Type B pancreatic cell (in vitro differentiated cells): ENCODE measurements at places on chromosomes 7 and 10.
A peak's percentile ranks its signal among the peaks of the same experiment; 100 is the strongest.

GRCh38 chr7:113283861-113284260 is 165.5 kb upstream of the SMIM30 start:
- no peak for DNase-seq

DNA sequence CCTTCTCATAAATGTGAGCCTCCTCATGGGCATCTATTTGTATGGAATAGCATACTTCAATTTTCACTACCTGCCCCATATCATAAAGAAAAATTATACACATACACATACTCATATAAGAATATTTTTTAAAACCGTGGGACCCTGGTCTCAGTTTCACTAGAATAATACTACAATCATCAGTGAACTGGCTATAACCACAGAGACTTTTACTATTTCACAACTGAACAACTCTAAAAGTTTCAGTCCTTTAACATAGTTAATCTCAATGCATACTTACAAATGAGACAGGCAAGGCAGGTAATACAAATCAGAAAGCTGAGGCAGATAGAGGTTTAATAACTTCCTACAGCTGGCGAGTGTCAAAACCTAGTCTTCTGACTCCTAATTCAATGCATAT is 83.1 kb downstream of the LRRN3 start:
- no peak for DNase-seq

DNA sequence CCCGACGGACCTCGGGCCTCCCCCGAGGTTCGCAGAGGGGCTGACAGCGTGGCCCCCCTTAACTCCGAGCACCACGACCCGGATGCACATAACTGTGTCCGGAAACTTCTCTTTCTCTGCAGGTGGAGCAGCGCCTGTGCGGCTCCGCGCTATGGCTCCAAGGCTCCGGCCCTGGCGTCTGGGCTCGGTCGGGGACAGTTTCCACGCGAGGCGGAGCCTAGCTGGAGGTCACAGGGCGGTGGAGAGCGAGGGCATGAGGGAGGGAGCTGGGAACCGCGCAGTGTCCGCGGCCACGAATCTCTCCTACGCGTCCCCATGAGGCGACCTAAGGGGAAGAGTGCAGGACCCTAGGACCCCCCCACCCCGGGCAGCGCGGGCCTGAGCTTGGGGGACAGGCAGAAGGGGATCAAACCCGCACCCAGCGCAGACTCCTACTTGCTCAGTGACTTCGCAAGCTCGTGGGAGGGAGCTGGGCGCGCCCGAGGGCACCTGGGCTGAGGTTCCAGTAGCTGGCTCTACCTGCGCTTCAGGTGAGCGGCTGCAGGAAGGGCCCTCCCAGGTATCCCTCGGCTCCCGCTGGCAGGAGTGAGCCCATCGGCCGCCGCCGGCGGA is 8.6 kb upstream of the MNX1 start:
- DNase-seq: peak; percentile 70

DNA sequence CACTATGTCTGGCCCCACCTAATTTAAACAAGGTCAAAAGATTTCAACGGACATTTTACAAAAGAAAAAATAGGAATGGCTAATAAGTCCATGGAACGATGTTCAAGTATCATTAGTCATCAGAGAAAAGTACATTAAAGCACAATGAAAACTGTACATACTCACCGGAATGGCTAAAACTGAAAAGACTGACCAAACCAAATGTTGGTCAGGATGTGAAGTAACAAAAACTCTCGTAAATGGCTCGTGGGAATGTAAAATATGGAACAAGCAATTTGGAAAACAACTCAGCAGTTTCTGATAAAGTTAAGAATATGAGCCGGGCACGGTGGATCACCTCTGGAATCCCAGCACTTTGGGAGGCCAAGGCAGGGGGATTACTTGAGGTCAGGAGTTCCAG is 65.7 kb upstream of the PARD3 start:
- DNase-seq: no peak

- DNase-seq: no peak
These were observed 10.8 kb downstream of the LMOD2 start for GRCh38 chr7:123666492-123666891.

- no peak for DNase-seq
These were observed 92.6 kb downstream of the MLLT10 start for GRCh38 chr10:21626457-21627161.

GRCh38 chr7:137890449-137890921 is 43.7 kb upstream of the DGKI start:
- no peak for DNase-seq

DNA sequence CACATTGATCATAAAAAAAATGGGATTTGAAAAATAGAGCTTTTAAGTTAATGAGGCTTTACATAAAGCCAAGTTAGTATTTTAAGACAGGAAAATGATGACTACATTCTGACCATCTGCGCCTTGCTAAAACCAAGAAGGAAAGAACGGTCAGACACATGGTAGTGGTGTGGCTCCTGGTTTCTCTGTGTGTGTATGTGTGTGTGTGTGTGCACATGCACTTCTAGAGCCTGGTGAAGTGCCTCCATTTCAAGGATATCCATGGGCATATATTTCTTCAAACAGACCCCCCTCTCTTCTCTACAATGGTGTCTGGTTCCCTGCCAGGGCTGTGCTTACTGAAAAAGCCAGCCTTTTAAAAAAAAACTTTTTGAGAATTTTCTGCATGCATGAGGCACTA is 80.9 kb downstream of the FRMPD2 start:
- no peak for DNase-seq

DNA sequence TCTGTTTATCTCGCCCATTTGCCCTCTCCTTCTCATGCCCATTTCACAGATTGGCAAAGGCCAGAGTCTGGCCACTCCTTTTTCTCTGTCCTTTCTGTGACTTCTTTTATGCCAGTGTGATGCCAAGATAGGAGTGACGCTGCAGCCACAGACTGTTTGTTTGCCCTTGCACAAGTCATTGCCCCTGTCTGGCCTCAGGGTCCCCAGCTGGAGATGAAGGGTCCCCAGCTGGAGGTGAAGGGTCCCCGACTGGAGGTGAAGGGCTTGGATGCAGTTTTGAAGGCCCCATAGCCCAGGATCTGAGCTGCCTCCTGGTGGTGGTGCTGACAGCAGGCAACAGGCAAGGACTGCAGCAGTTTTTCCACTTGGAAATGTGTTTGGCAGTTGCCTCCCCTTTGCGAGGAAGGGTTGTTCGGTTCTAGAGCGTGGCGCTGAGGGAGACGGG is 50.8 kb upstream of the SLC29A3 start:
- DNase-seq: no peak

GRCh38 chr7:136489808-136490207 is 378.6 kb upstream of the CHRM2 start:
- DNase-seq: no peak

GRCh38 chr10:94571528-94571927 is 25.9 kb downstream of the HELLS start:
- no peak for DNase-seq

- DNase-seq: no peak
These were observed 1205.3 kb downstream of the REEP3 start for GRCh38 chr10:64726466-64726865.

- no peak for DNase-seq
These were observed 25.2 kb downstream of the PALD1 start for GRCh38 chr10:70503776-70504175.

- no peak for DNase-seq
These were observed 16.6 kb upstream of the AQP1 start for GRCh38 chr7:30894866-30895605.

DNA sequence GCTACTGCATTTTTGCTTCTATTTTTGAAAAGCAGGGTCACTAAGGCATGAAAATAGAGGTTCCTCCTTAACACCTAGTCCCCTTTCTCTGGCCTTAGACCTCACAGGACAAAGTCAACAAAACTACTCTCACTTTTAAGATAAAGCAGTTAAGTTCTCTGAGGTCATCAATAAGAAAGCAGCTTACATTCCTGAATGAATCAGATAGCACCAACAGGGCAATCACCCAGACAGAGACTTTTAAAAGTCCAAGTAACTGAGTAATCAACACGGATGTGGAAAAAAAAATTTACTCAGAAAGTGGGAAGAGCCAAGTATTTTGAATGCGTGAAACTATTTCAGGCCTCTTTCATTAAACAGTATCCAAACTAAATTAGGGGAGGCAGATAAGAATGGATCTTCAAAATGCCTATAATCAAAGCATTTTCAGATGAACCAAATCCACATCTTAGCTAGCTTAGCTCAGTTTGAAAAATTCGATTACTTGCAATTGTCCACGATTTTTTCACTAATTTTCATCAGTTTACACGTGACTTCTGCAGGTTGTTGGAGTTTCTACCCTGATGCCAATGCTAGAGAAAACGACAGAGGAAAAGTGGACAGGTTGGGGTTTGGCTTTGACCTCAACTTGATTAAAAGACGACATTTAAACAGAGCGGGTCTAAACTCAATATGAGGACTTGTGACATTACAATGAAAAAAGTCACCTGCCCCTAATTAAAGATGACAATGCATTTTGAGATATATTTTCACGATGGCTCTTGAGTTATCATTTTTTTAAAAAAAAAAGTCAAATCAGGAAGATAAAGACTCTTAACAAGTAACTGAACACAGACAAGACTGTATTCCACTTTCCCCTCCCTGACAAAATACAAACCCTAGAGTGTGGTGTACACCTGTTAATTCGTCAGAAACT is 1.6 kb downstream of the BEND7 start:
- DNase-seq: no peak

GRCh38 chr10:35503578-35503977 is 101.6 kb upstream of the GJD4 start:
- DNase-seq: no peak

DNA sequence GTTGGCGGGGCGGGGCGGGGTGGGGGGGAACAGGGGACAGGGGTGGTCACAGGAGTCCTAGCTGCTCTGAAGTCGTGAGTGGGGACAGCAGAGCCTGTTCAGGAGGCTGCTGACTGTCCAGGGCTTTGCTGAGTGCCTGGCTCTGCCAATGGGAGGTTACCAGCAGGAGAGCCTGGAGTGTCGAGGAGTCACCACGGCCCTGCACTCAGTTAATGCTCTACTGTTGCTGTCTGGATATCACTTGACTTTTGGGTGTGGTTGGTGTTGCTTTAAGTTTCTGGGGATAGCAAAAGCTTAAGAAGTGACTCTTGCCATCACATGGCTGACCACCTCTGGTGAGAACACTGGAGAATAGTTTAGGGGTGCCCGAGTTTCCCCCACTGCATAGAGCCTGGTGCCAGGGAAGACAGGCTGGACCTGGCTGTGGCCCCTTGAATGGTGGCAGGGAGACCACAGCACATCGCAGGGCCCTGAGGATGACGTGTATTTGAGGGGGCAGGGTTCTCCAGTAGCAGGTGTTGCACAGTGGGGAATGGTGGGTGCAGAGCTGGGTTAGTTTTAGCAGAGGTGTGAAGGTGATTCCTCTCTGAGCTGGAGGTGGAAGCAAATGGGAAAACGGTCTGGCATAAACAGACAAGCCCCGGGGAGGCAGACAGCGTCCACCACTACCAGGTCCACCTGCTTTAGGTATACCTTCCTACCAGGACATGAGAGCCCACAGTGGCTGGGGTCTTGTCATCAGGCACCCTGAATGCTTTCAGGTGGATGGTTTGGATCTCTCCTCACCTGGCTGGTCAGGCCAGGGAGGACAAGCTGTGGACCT is 54.2 kb upstream of the CAMK2B start:
- no peak for DNase-seq

GRCh38 chr10:23514321-23514720 is 75.4 kb downstream of the OTUD1 start:
- no peak for DNase-seq

DNA sequence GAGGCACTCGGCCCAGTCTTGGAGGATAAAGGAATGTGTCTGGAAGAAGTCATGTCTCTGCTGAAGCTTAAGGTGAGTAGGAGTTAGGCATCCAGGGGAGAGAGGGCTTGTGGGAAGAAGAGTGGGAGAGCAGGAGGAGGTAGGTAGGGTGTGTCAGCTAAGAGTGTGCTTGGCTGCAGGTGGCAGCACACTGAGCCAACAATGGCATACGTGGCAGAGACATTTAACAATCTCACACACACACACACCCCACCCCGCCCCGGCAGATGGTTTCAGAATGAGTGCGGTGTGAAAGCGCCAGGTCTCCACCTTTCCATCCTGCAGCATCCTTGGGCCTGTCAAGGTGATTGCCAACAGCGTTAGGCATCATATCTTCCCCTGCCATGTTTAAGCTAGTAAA is 11.2 kb upstream of the ARPC1A start:
- DNase-seq: no peak

DNA sequence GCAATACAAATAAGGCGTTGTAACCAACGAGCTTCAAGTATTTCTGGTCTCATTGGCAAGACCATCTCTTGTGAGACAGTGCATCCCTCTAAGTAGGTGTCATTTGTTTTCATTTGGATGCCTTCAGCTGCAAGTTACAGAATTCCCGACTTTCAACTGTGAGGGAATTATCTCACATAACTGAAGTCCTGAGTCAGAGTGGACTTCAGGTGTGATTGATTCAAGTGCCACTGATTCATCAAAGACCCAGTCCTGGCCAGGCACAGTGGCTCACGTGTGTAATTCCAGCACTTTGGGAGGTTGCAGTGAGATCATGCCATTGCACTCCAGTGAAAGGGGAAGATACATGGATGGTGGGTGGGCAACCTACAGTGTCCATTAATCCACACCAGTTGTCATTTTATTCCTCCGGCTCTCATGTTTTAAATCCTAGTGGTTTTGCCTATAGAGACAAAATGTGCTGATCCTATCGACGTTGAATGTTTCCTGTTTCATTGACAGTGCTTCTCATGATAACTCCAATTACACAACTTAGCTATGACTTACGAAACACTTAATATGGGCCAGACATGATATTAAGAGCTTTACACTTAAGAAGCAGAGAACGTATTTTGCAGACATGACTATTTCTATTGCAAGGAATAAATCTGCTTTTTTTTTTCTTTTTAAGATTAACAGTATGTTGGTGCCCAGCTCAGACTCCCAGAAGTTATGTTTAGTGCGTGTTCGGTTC is 268.0 kb downstream of the FRMD4A start:
- no peak for DNase-seq

DNA sequence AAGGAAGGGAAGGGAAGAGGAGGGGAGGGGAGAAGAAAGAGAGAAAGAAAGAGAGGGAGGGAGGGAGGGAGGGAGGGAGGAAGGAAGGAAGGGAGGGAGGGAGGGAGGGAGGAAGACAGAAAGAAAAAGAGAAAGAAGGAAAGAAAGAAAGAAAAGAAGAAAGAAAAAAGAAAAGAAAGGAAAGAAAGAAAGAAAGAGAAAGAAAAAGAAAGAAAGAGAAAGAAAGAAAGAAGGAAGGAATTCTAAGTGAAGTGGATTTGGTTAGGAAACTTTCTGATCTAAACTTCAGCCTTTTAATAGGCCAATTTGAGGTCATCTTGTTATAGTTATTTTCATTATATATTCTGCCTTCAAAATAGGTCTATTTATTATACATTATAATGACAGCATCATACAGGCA is 4.3 kb downstream of the CAV2 start:
- no peak for DNase-seq

GRCh38 chr10:33341637-33342036 is 7.2 kb upstream of the NRP1 start:
- DNase-seq: no peak

- no peak for DNase-seq
These were observed 11.2 kb downstream of the AVL9 start for GRCh38 chr7:32506266-32507054.

DNA sequence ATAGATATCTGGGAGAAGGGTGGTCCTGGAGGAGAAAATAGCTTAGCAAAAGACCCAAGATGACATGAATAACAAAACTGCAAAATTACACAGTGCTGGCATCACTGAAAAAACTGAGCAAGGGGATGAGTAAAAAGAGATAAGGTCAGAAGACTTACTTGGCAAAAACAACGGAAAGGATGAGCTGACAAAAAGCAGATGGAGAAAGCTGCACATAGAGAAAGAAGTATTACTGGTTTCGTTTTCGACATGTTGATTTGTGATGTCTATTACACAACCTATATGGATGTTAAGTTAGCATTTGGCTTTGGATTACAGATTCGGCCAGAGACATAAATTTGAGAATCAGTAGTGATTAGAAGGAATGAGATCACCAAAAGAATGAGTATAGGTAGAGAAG is 132.1 kb downstream of the MACC1 start:
- no peak for DNase-seq
